Activated naive CD4-positive, alpha-beta T cell treated with anti-CD3 and anti-CD28 coated beads for 36 hours (primary cell): ENCODE measurements at places on chromosomes 3 and 15. TPM values are rescaled to one million over a fixed set of nuclear protein-coding genes. Genes with fewer than 3 reads are reported as not detected.
A peak's percentile ranks its signal among the peaks of the same experiment; 100 is the strongest.

DNA sequence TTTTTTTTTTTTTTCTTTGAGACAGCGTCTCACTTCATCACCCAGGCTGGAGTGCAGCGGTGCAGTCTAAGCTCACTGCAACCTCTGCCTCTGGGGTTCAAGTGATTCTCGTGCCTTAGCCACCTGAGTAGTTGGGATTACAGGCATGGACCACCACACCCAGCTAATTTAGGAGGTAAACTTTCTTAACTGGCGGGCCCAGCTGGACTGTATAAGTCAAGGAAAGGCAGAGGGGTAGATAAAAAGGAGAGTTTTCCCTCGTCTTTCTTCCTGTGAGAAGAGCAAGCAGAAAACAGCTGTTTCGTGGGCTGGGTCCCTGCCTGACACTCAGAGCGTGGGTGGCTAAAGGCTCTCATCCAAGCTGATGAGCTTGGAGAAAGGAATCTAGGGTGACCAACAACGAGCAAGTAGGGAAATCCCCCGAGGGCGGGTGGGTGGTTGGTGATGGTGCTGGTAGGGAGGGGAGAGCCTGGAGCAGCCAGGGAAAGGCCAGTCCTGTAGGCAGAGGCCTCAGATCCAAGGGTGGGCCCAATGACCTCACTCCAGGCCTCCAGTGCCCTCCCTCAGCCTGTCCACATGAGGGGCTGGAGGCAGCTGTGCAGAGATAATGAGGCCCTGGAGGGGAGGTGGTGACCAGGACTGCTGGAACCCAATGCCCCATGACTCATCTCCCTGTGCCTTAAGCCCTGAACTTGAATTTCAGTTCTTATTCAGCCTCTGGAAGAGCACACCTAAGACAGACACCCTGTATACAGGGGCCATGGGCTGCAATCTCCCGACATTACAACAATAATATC lies 43.1 kb upstream of the LIMD1 start:
- no peaks in the 10 kb centered on the region for H3K27me3 ChIP-seq
- no peak for DNase-seq
- H3K4me1 ChIP-seq, result no peaks in the 10 kb centered on the region
- no peak overlapping the region for H3K27ac ChIP-seq
- no peak overlapping the region for H3K4me3 ChIP-seq

DNA sequence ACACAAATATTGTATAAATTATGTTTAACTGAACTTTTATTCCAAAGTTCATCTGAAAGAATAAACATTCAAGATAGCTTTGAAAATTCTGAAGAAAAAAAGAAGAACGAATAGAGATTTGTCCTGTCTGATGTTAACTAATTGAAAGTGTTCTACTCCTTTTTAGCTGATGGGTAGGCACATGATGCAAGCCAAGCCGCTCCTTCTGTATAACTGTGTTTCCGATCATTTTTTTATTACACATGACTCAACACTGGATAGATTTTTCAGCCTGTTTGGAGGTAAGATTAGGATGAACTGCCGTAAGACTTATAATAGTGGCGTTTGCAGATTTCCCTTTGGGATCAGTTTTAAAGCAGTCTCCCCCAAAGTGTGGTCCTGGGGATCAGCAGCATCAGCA lies 19.0 kb downstream of the NSUN3 start:
- H3K27ac ChIP-seq, result no peak overlapping the region
- peaks cover 48% of the 10 kb centered on the region for H3K4me1 ChIP-seq
- H3K36me3 ChIP-seq, result peaks cover 21% of the 10 kb centered on the region

DNA sequence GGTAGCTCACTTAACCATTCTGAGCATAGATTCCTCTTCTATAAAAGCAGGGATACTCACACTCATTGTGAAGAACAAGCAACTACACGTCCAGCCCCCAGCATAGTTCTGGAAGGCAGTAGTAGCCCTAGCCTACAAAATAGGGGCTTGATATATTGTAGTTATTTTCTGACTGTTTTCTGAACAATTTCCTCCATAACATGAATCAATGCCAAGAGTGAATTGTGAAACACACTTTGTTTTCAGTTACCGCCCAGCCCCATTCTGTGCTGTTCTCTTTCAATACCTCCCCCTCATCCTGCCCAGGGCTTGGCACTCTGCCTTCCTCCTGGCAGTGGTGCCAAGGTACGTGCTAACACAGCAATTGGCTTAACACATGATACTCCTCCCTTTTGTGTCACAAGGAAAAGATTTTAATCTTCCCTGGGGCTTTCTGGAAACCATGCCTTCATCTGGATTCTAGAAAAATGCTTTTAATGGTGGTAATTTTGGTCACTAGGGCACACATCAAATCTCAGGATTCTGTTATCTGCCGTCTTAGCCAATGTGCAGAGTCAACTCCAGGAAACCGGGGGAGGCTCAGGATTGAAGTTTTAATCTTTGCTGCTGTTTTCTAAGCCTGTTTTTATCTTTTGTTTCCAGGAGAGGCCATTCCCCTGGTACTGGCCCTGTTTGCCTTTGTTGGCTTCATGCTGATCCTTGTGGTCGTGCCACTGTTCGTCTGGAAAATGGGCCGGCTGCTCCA lies 37.2 kb downstream of the IL20RB start:
- H3K4me3 ChIP-seq, result no peak overlapping the region
- H3K36me3 ChIP-seq, result no peaks in the 10 kb centered on the region

DNA sequence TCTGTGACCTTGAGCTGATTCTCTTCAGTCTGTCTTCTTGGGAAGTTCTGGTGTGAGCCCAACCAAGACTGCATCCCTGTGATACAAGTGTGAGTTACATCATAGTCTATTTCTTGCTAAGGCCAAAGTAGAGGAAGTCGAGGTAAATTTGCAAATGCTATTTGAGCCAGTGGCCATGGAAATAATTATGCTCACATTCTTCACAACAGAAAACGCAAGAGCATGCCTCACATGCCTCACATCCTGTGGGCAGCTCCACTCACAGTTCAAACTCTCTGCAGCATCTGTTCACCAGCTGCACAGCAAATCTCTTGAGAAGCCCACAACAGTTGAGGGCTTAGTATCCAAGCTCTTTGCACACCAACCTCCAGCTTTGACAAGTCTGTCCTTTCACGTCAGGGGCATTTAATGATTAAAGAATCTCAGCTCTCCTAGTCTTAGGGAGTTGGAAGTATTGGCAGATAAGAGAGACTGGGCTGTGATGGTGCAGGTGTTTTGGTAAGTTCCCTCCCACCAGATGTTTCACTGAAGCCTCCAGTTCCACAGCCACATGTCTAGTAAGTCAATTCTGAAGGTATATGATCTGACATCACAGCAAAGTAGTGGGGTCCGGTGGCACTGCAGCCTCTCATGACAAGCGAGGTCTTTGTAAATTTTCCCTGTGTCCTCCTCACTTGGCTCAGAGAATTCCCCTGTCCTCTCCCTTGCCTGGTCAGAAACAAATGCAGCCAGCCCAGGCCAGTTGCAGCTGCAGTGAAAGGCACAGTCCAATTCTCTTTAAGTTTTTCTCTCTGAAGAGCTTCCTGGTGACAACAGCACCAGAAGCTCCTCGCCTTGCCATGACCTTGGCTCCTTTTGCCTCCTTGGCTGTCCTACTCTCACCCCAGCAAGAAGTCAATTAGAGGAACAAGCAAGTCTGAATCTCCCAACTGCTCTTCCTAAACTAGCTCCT lies 166.1 kb downstream of the SSR3 start:
- no peaks in the 10 kb centered on the region for H3K4me1 ChIP-seq
- H3K36me3 ChIP-seq, result no peaks in the 10 kb centered on the region
- H3K27ac ChIP-seq, result no peak overlapping the region
- DNase-seq, result no peak
- peaks cover 7% of the 10 kb centered on the region for H3K27me3 ChIP-seq

- peaks cover 17% of the 10 kb centered on the region for H3K27me3 ChIP-seq
- H3K4me1 ChIP-seq, result peaks cover 7% of the 10 kb centered on the region
- no peak overlapping the region for H3K27ac ChIP-seq
- peak overlapping the region; percentile 59 for H3K4me3 ChIP-seq
- DNase-seq, result no peak
- no peaks in the 10 kb centered on the region for H3K36me3 ChIP-seq
These were observed 1.0 kb downstream of the LRRC2 start for GRCh38 chr3:46565077-46565476.

GRCh38 chr3:112411425-112411824 lies 78.5 kb downstream of the CD200 start:
- H3K4me3 ChIP-seq, result no peak overlapping the region
- H3K36me3 ChIP-seq, result no peaks in the 10 kb centered on the region
- no peaks in the 10 kb centered on the region for H3K27me3 ChIP-seq
- H3K4me1 ChIP-seq, result peaks cover 19% of the 10 kb centered on the region

DNA sequence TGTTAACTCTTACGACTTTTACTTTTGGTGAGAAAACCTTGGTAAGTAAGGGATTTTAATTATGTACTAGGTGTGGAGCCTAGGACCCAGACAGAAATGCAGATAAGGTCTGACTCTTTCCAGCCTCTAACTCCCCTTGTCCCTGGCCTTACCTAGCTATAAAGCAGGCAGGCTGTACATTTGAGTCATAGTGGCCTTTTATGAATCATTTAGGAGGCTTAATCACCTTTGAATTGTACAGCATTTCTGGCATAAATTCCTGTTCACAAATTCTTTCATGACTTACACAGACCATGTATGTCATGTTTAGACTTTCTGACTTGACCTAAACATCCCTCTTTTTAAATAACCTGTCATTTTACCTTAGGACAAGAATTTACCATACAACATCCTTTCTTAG lies 47.4 kb downstream of the CHCHD4 start:
- peaks cover 1% of the 10 kb centered on the region for H3K36me3 ChIP-seq
- peaks cover 7% of the 10 kb centered on the region for H3K4me1 ChIP-seq
- no peak for DNase-seq
- H3K27ac ChIP-seq, result no peak overlapping the region
- H3K4me3 ChIP-seq, result no peak overlapping the region
- peaks cover 2% of the 10 kb centered on the region for H3K27me3 ChIP-seq

- no peak overlapping the region for H3K4me3 ChIP-seq
- DNase-seq, result no peak
- peaks cover 86% of the 10 kb centered on the region for H3K4me1 ChIP-seq
- peak overlapping the region; percentile 78 for H3K27ac ChIP-seq
- H3K27me3 ChIP-seq, result no peaks in the 10 kb centered on the region
These were observed 204.9 kb downstream of the TNIK start for GRCh38 chr3:171255236-171255806.

DNA sequence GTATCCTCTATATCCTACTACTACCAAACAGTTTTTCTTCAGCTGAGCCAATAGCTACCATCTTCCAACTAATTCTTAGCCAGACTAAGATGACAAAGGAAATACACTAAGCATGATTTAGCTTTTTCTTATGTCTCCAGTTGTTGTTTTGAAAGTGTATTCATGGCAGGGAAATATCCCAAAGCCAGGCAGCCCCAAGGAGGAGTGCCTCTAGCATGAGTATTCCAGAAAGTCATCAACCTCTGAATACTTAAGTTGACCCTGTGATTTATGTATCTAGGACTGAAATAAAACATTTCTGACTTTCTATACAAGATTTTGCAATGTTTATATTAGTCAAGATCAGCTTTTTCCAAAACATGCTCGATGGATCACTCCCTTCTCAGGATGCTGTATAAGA lies 449.1 kb downstream of the IL5RA start:
- no peak overlapping the region for H3K27ac ChIP-seq
- DNase-seq, result no peak
- no peak overlapping the region for H3K4me3 ChIP-seq
- H3K4me1 ChIP-seq, result no peaks in the 10 kb centered on the region

GRCh38 chr15:51135276-51135675 lies 40.6 kb upstream of the TNFAIP8L3 start:
- H3K4me3 ChIP-seq, result no peak overlapping the region
- H3K27ac ChIP-seq, result no peak overlapping the region
- no peak for DNase-seq
- H3K27me3 ChIP-seq, result peaks cover 7% of the 10 kb centered on the region

GRCh38 chr3:23811919-23812318 lies 6.2 kb downstream of the UBE2E1 start:
- H3K27ac ChIP-seq, result no peak overlapping the region
- peaks cover 10% of the 10 kb centered on the region for H3K36me3 ChIP-seq
- H3K4me3 ChIP-seq, result peak overlapping the region; percentile 42
- peaks cover 63% of the 10 kb centered on the region for H3K4me1 ChIP-seq
- DNase-seq, result no peak

GRCh38 chr15:89003865-89004725 lies 84.2 kb upstream of the ABHD2 start:
- no peak overlapping the region for H3K4me3 ChIP-seq
- no peaks in the 10 kb centered on the region for H3K4me1 ChIP-seq
- no peak overlapping the region for H3K27ac ChIP-seq
- no peaks in the 10 kb centered on the region for H3K36me3 ChIP-seq
- peak; percentile 10 for DNase-seq

GRCh38 chr3:169907476-169907875 lies 3.9 kb upstream of the SAMD7 start:
- no peaks in the 10 kb centered on the region for H3K27me3 ChIP-seq
- no peaks in the 10 kb centered on the region for H3K36me3 ChIP-seq
- no peak for DNase-seq
- H3K4me3 ChIP-seq, result no peak overlapping the region
- H3K27ac ChIP-seq, result no peak overlapping the region
- H3K4me1 ChIP-seq, result no peaks in the 10 kb centered on the region

DNA sequence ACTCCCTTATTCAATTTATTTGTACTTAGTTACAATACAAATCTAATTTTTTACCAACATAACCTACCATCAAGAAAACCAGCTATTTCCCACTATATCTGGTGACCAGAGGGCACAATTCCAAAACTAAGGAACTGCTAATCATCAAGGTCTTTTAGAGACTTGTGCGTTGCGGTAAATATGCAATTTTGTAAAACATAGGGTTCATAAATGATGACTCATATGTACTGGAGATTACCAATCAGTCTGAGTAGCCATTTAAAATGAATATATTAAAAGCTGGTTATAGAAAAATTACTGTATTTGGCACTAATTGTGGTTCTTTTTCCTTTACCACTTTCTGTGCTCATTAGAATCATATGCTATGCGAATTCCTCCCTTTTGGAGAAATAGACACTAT lies 859.6 kb downstream of the ROBO1 start:
- no peak overlapping the region for H3K27ac ChIP-seq
- H3K4me3 ChIP-seq, result no peak overlapping the region
- no peaks in the 10 kb centered on the region for H3K36me3 ChIP-seq
- no peaks in the 10 kb centered on the region for H3K27me3 ChIP-seq

DNA sequence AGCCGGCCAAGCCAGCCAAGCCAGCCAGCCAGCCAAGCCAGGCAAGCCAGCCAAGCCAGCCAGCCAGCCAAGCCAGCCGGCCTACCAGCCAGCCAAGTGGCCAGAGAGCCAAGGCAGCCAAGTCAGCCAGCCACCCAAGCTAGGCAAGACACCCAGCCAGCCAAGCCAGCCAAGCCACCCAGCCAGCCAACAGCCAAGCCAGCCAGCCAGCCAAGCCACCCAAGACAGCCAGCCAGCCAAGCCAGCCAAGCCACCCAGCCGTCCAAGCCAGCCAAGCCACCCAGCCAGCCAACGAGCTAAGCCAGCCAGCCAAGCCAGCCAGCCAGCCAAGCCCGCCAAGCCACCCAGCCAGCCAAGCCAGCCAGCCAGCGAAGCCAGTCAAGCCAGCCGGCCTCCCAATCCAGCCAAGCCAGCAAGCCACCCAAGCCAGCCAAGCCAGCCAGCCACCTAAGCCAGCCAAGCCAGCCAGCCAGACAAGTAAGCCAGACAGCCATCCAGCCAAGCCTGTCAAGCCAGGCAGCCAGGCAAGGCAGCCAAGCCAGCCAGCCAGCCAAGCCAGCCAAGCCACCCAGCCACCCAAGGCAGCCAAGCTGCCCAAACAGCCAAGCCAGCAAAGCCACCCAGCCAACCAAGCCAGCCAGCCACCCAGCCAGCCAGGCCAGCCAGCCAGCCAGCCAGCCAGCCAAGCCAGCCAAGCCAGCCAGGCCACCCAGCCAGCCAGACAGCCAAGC lies 200.5 kb downstream of the GOLGA6L6 start:
- H3K27ac ChIP-seq, result no peak overlapping the region
- peak; percentile 38 for DNase-seq
- H3K4me1 ChIP-seq, result no peaks in the 10 kb centered on the region
- no peaks in the 10 kb centered on the region for H3K36me3 ChIP-seq

TERC gene
- total RNA-seq, result 20.4 TPM

SLC27A2 gene
- 25.2 TPM for total RNA-seq

PIERCE2 gene
- 0.38 TPM for total RNA-seq

ISLR gene
- total RNA-seq, result not detected

CPN2 gene
- total RNA-seq, result not detected
